Amniotic epithelial cell (primary cell): ENCODE measurements at places on chromosomes 12 and 14.

- peak; percentile 54 for DNase-seq
Observed at GRCh38 chr14:65478596-65478995, 66.1 kb downstream of the FUT8 start.

DNA sequence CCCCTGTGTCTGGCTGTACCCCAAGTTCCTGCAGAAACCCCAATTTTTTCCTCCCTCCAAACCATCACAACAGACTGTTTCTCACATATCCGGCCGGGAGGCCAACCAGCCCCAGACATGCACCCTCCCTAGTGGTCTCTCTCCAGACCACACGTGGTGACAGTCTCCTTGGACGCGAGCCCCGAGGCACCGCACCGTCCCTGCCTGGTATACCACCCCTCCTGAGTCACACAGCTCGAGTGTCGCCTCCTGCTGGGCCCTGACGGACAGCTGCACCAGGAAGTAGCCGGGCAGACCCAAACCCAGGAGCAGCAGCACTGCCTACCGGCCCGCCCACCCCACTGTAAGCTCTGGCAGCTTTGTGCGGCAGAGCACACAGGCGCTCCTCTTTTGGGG, 97.4 kb downstream of the RFLNA start:
- DNase-seq, result peak; percentile 45

- DNase-seq, result no peak
Observed at GRCh38 chr12:61894168-61894567, 366.0 kb upstream of the USP15 start.

GRCh38 chr12:1691123-1692007, 495 bp downstream of the ADIPOR2 start:
- peak; percentile 15 for DNase-seq

- no peak for DNase-seq
Observed at GRCh38 chr14:23402296-23403138, 5.6 kb downstream of the MYH6 start.

GRCh38 chr14:105473033-105473676, 1.5 kb upstream of the CRIP2 start:
- DNase-seq, result no peak

GRCh38 chr12:111687255-111687654, 1.4 kb downstream of the ACAD10 start:
- no peak for DNase-seq

DNA sequence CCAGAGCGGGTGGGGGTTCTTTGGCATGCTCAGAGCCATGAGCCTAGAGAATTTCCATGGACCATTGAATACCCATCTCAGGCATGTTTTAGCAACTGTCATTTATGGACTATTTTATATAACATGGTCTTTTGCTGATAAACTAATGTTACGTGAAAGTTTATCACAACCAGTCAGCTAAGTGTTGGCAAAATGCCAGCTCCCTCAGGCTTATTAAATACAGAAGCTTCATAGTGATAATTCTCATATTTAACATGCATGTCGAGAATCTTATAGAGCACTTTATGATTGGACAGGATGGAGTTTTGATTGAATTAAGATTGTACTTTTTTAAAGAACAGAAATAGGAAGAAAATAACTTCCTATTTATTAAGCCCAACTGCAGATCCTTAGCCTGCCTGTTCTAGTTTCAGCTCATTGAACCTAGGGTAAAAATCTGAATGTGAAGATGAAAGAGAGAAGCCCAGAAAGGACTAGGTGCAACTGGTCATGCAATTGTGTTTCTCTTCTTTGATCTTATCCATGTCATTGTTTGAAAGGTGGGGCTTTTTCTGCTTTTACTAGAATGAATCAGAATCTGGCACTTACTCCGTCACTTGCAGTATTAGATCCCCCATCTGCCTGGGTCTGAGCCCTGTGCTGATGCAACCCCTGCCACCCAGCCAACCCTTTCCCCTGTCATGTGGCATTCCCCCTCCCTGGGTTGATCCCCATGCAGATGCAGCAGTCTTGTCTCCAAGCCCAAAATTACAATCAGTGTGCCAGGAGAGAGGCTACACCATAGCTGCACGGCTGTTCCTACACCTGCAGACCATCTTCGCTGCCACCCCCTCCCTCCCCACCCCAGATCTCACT, 134.6 kb upstream of the EVL start:
- DNase-seq, result no peak

DNA sequence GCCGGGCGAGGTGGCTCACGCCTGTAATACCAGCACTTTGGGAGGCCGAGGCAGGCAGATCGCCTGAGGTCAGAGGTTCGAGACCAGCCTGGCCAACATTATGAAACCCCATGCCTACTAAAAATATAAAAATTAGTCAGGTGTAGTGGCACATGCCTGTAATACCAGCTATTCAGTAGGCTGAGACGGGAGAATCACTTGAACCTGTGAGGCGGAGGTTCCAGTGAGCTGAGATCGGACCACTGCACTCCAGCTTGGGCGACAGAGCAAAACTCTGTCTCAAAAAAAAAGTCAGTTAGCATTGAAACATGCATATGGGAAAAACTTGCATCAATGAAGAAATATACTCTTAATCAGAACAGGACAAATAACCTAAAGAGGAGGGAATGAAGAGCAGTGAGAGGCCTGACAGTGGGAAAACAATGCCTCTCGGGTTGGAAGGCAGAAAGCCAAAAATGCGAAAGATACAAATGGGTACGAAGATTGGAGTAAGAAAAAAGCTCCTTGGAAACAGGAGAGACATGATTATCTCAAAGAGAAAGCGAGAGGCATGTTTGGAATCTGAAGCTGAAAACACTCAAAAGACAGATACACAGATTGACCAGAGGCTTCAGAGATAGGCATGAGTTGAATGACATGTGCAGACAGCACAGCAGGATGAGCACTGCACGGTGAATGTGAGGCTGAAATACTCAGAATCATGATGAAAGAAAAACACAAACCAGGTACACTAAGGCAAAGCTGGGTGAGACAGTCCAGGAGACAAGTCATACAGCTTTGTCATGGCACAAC, 30.6 kb downstream of the RESF1 start:
- DNase-seq, result peak; percentile 92

GRCh38 chr12:60693019-60693626, 1097.3 kb downstream of the SLC16A7 start:
- DNase-seq, result no peak

GRCh38 chr14:73381380-73382013, 76.8 kb downstream of the NUMB start:
- DNase-seq, result peak; percentile 10

DNA sequence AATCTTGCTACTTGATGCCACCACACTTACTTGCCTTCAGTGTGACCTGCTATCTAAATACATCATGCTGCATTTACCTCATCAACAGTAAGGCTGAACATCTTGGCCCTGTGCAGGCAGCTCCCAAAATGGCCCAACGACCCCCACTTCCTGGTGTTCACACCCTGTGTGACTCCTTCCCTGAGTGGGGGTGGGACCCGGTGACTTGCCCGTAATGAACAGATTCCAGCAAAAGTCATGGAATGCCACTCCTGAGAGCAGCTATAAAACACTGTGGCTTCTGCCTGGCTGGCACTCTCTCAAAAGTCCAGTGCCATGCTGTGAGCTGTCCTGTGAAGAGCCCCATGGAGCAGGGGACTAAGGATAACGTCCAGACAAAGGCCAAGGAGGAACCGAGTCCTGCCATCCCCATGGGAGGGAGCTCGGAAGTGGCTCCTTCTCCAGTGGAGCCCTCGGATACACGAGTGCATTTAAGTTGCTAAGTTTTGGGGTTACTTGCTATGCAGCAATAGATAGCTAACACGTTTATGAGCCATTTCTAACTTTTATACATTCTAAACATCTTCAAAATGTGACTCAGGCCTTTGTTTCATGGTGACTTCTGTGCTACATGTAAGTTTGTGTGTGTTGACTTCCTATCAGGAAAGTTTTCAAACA, 33.0 kb downstream of the P2RX2 start:
- DNase-seq, result no peak

DNA sequence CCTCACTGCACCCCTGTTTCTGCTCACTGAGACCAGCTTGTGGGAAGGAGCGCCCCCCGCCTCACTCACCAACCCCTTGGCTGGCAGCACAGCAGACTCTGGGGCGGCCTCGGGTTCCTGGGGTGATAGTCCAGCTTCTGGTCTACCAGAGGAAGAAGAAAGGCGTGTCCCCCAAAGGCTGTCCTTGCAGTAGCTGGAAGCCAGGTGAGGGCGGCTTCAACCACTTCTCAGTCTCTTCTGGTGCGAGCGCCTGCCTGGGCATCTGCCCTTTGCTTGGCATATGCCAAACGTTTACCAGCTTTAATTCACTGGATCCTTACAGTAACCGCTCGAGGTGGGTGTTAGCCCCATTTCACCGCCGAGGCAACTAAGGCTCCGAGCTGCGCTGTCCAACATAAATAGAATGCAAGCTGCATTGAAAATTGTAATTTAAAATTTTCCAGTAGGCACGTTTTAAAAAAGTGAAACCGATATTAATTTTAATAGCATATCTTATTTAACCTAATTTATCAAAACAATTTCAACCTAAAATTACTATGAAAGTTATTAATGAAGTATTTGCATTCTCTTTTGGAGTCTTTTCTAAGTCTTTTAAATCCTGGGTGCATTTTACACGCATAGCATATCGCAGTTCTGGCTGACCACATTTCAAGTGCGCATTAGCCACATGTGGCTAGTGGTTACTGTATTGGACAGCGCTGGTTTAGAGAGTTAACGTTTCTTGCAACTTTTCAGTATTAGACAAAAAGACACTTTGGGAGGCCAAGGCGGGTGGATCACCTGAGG, 872 bp downstream of the FAM177A1 start:
- peak; percentile 30 for DNase-seq

DNA sequence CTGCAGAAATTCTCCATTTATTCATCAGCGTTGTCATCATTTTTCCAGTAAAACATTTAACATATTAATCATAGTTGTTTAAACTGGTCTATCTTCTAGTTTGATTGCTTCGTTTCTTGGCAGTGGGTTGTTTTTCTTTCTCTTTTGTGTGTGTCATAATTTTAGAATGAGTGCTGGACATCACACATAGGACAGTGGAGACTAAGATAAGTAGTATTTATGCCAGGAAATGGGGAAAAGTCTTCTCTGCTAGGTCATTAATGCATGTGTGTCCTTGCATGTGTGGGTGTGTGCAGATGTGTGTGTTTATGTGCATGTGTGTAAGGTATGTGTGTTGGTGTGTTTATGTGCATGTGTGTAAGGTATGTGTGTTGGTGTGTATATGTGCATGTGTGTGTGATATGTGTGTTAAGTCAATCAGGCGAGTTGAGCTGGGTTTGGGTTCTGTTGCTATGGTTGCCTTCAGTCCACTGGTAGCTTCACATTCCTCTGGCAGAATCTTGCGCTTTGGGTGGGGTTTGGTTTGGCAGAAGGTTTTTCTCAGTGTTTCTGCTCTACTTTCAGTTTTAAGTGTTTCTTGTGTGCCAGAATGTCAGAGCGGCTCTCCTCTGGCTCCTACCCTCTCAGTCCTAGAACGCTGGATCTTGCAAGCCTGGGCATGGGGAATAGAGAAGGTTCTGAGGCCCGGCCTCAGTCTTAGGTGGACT, 7.8 kb upstream of the ADGRD1 start:
- DNase-seq, result no peak

DNA sequence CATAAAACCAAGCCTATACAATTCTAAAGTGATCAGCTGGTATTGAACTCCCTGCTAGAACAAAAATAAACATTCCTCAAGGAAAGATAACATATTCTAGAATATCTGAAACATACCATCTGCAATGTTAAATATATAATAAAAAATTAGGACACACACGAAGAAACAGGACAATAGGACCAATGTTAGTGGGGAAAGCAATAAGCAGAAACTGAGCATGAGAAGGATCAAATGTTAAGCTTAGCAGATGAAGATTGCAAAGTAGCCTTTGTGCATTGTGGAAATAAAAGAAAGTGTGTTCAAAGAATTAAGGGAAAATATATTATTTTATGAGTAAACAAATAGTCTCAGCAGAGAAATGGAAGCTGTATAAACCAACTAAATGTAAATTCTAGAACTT, 180.8 kb downstream of the EPS8 start:
- DNase-seq, result no peak

DNA sequence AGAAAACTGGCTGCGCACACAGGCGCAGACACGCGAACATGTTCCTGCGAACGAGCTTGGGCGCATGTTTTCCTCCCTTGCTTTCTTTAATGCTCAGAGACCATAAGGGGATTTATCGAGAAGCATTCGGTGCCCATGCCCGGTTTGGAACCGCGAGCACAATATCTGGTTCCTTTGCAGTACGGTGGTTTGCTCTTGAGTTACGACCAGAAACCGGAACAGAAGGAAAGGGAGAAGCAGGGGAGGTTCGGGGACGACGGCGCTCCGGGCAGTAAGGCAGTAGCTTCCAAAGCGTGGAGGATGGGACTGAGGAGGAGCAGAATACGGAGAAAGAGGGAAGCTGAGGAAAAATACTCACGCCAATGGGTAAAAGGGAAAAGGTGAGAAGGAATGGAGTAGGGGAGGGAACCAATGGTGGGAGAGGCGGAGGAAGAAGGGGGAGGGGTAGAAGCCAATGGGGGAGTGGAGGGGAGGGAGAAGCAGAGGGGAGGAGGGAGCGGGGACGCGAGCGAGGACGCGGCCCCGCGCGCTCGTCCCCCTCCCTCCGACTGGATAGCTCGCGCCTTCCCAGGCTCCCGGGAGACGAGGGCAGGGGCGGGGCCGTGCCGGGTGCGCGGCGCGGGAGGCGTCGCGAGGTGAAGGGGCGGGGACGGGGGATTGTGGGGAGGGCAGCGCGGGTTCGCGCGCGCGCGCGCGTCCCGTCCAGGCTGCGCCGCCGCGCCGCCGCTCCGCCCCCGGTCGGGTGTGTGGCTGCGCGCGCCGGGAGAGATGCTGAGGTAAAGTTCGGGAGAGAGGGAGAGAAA, 625 bp upstream of the ARHGAP5 start:
- peak; percentile 99 for DNase-seq

- DNase-seq, result no peak
Observed at GRCh38 chr14:89248411-89249064, 168.5 kb downstream of the FOXN3 start.

GRCh38 chr14:94049625-94050023, 23.5 kb downstream of the OTUB2 start:
- no peak for DNase-seq

GRCh38 chr12:112025808-112026375, 12.7 kb downstream of the ERP29 start:
- DNase-seq, result no peak

GRCh38 chr12:8692573-8692972, 5.2 kb upstream of the RIMKLB start:
- peak; percentile 61 for DNase-seq

- DNase-seq, result no peak
Observed at GRCh38 chr14:98366429-98366828, 905.6 kb downstream of the BCL11B start.

DNA sequence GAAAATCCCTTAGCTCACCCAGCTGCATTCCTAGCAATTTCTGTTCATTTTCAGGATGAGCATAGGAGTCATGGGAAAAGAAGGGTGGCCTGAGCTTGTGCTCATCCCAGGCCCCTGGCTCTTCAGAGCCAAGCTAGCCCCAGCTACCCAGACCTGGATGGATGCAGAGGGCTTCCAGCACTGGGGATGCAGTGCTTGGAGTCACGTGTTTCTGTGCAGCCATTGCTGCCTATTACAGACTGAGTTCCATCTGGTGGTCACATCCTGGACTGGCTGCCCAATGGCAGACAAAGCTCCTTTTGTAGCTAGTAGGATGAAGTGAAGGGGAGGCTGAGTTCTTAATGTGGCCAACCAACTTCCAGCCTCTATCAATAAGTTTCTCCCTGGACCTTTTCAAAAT, 54.2 kb upstream of the JDP2 start:
- DNase-seq, result no peak
